Upper lobe of left lung (tissue), 6 donors: ENCODE measurements at places on chromosomes 2 and 18. TPM values are rescaled to one million over a fixed set of nuclear protein-coding genes. Genes with fewer than 3 reads are reported as not detected.
A peak's percentile ranks its signal among the peaks of the same experiment; 100 is the strongest.

The FAM210A gene
- total RNA-seq, result 11.1 TPM

DNA sequence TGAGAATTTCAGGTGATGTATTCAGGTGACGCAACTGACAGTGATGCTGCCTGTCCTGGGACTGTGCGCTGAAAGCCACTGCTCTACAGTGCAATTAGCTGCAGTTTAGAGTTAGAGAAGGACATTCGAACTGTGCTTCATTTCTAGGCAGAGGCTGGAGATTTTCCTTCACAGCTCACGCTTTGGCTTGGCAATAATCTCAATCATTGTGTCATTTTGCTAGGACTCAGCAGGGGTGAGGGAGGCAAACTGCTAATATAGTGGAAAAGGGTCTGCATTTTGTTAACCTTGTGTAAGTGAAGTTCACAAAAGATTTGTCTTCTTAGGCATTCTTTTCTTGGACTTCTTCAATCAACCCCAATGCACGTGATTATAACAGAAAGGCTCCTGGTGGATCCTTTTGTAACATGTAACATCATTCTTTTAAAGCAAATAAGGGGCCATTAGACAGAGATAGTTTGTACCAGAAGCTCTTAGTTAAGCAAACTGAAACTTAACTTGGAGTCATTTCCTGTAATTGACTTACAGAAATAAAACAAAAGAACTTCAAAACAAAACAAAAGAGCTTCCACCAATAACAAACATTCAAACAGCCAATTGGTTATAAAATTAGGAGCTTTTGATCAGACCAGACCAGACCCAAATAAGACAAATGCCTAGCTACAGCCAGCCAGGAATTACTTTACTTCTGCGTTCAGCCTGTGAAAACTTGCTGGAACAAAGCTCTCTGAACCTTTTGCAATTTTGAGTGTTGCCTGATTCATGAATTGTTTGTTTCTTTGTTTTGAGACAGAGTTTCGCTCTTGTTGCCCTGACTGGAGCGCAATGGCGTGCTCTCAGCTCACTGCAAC is 1376.3 kb upstream of the CELF4 start:
- H3K27ac ChIP-seq, result no peak overlapping the region
- no peak overlapping the region for H3K4me3 ChIP-seq
- H3K4me1 ChIP-seq, result no peaks in the 10 kb centered on the region
- DNase-seq, result no peak

DNA sequence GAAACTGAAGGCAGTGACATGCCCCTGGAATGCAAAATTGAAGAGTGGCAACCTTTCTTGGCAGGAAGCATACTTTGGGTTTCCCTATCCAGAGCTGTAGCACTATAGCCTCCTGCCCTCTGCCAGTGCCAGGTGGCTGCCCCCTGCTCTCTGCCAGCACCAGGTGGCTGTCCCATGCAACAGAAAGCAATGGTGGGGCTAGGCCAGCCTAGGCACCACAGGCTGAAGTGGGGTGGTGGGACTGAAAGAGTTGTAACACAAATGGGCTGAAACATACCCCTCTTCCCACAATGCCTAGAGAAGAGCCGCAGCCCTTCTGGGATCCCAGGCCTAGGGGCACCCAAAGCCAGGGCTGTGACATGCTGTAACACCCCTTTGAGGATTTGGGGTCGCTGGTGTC is 1739.3 kb upstream of the LRRTM1 start:
- no peaks in the 10 kb centered on the region for H3K27me3 ChIP-seq
- H3K36me3 ChIP-seq, result no peaks in the 10 kb centered on the region
- DNase-seq, result peak; percentile 8
- H3K4me3 ChIP-seq, result no peak overlapping the region
- no peak overlapping the region for H3K27ac ChIP-seq
- H3K4me1 ChIP-seq, result no peaks in the 10 kb centered on the region

The FBXO48 gene
- 1.2 TPM for total RNA-seq

The C18orf54 gene
- 4.2 TPM for total RNA-seq
